CD4-positive, alpha-beta memory T cell (primary cell): ENCODE measurements at places on chromosomes 11 and 22.

- DNase-seq, result no peak
These were observed 54.4 kb downstream of the CECR2 start for GRCh38 chr22:17423616-17424015.

DNA sequence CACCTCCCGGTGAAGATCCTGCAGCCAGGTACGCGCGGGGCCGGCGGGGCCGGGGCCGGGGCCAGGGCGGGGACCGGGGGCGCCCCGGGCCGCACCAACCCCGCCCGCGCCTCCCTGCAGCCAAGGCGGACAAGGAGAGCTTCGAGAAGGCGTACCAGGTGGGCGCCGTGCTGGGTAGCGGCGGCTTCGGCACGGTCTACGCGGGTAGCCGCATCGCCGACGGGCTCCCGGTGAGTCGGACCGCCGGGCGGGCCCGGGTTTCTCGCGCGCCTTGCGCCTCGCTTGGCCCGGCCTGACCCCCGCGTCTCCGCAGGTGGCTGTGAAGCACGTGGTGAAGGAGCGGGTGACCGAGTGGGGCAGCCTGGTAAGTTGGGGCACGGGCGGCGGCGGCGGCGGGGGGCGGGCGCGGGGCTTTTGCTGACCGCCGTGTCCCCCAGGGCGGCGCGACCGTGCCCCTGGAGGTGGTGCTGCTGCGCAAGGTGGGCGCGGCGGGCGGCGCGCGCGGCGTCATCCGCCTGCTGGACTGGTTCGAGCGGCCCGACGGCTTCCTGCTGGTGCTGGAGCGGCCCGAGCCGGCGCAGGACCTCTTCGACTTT is 531 bp downstream of the PIM3 start:
- no peak for DNase-seq

DNA sequence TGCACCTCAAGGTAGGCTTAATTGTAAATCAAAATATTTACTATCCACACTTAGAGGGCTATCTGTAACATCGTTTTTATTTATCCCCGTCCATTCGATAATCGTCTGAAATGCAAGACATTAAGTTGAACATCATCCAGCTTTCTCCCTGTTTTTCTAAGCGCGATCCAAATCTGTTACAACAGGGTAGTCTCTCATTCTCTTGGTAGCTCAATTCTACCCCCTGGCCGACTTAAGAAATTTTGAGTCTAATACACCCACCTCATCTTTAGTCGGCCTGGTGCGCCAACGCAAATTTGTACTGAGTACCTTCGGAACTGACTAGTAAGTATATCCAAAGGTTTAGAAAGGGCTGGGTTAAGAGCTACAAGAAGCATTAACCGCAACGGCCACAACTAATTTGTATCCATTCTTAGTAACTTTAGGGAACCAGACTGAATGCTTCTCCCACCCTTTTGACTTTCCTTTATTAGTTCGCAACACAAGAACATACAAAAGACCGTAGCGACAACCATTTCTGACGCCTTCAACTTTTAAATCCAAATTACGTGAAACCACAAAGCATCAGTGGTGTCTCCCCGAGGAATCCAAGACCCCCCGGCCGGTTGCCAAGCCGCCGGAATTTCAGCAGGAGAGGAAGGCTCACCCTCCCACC is 1.0 kb upstream of the ZNF143 start:
- DNase-seq, result no peak

DNA sequence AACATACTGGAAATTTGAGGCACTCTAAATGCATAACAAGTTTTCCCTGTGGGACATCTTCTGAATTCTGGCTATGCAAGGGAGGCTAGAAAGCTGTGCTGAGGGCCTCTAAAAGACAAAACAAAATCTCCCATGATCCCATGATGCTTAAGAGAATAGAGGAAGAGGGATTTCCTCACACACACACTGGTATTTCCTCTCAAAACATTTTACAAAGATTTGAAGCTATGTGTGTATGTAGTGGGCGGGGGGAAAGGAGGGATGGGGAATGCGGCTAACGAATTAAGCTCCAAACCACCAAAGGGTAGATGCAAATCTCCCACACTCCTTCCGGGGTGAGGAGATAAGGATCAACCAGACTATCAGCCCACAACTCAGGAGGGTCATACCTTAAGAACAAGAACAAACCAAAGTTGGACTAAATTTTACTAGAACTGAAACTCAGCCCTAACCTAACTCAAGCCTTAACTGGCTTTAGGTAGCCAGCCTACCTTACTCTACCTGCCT is 6.0 kb downstream of the OR2AT4 start:
- no peak for DNase-seq

DNA sequence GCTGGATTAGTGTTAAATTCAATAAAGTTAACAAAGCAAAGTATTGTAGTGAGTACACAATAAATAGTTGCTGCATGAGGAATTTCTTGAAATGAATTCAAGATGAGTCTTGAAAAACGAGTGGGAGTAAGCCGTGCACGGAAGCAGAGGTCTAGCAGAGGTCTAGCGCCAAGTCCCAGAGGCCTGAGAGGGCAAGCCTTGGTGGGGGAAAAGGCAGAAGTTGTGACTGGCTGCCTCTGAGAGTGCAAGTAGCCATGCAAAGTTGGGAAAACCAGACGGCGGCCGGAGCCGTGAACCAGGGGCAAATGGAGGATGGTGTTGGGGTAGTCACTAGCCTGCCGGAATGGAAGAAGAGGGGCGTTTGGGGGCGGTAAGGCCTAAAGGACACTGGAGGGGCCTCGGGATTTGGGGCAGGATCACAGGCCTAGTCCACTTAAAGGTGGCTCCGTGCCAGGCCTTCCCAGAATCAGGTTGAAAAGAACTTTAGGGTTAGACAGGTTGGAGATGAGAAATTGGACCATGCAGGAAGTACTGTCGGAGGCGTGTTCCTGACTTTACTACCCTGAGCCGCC is 379 bp upstream of the SLC3A2 start:
- DNase-seq, result no peak

- DNase-seq, result no peak
These were observed 28.0 kb upstream of the L3MBTL2 start for GRCh38 chr22:41177040-41177621.

DNA sequence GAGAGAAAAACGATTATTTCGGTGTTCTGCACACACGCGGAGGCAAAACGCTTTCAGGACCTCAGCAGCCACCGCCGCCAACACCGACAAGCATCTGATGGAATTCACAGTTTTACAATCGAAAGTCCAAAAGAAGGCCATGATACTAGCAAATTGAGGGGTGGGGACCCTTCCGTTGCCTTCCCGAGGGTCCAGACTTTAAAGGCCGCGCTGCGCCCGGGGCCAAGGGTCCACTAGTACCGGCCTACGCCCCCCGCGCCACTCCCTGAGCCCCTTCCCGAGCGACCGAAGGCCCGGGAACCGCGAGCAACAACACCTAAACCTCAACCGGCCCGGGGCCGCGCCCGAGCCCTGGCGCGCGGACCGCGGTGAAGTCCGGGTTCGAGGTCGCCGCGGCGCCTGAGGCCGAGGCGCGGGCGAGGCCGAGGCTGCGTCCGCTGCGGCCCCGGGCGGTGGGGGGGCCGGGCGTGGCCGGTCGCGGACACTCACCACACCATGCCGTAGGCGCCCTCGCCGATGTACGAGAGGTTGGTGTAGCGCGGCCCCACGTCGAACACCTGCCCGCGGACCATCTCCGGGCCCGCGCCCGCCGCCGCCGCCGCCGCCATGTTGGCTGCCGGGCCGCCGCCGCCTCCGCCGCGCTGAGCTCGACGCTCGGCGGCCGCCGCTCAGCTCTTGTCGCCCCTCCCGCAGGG is 465 bp downstream of the MAPK1 start:
- DNase-seq, result no peak

- peak; percentile 63 for DNase-seq
These were observed 14.2 kb upstream of the CDC42BPG start for GRCh38 chr11:64858467-64859263.

DNA sequence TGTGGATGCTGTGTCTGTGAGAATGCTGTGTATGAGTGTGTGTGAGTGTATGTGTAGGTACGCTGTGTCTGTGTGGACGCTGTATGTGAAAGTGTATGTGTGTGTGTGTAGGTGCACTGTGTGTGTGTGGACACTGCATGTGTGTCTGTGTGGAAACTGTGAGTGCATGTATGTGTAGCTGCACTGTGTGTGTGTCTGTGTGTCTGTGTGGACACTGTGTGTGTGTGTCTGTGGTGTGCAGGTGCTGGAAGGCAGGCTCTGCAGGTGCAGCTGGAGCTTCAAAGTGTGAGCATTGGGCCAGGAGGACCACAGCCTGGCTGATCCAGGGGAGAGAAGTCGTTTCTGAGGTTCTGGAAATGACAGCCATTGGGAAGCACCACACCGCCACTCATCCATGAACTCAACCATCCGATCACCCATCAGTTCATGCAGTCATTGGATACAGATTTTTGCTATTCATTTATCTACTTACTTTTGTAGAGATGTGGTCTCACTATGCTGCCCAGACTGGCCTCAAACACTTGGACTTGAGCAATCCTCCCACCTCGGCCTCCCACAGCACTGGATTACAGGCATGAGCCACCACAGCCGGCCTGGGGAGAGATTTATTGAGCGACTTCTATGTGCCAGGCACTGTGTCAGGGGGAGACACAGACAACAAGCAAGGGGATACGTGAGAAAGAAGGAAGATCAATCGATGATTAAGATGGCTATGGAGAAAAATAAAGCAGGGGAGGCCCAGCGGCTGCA is 9.6 kb downstream of the TRPM5 start:
- no peak for DNase-seq

DNA sequence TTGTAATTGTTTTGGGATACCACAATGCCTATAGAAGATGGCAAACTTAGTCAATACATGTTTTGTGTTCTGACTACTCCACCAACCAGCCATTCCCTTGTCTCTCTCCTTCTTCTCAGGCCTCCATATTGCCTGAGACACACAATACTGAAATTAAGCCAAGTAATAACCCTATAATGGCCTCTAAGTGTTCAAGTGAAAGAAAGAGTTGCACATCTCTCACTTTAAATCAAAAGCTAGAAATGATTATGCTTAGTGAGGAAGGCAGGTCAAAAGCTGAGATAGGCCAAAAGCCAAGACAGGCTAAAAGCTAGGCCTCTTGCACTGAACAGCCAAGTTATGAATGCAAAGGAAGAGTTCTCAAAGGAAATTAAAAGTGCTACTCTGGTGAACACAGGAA is 318.7 kb downstream of the TTC28 start:
- DNase-seq, result no peak

DNA sequence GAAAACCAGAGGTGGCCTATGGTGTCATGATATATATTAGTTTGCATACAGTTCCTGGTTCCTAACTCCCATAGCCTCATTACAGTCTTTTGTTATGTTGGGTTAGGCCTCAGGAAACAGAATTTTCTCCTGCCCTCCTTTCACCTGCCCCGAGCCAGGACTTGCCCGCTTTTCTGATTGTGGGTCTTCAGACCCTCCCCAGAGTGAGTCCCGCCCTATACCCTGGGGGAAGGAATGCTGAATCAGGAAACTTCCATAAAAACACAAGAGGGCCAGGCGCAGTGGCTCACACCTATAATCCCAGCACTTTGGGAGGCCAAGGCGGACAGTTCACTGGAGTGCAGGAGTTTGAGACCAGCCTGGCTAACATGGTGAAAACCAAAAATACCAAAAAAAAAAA is 70.9 kb downstream of the SLC35F2 start:
- DNase-seq, result no peak

DNA sequence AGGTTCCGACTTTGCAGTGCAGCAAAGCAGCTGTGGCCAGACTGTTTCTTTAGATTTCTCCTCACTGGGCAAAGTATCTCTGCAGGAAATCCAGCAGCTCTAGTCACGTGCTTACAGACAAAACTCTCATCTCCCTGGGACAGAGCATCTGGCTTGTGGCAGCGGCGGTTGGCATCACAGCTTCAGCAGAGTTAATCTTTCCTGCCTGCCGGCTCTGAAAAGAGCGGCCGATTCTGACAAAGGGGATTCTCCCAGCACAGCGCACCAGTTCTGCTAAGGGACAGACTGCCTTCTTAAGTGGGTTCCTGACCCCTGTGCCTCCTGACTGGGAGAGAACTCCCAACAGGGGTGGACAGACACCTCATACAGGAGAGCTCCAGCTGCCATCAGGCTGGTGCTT is 1357.3 kb upstream of the TENM4 start:
- DNase-seq, result no peak

DNA sequence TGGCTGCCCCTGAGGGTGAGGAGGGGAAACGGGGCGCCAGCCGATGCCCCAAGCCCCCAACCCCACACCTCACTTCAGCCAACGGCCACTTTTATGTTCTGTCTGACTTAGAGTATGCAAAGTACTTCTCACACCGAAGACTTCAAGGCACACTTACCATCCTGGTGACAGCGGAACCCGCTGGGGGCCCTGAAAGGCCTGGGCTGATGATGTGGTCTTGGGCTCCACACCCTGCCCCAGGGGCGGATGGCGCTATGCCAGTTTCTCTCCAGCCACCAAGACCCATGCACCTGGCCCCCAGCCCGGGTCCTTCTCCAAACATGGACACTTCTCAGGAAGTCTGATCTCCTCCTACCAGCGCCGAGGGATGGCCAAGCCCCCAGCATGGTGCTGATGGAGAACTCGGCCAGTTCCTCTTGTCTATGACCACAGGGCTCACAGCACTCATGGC is 175.4 kb downstream of the CTTN start:
- DNase-seq, result no peak

DNA sequence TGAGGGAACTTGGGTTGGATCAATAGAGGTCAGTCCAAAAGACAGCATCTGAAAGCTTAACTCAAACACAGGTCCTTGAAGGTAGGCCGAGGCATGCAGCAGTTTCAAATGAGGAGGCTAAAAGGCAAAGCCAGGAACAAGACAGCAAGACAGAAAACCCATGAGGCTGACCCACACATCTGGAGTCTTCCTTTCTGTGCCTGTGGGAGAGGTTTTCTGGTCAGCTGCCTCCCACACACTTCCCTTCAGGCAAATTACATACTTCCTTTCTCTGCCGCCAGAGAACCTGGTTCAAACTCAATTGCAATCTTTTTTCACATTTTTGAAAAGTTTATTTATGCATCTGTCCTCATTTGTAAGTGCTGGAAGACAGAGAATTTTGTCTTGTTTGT is 29.8 kb upstream of the CRTAM start:
- no peak for DNase-seq

DNA sequence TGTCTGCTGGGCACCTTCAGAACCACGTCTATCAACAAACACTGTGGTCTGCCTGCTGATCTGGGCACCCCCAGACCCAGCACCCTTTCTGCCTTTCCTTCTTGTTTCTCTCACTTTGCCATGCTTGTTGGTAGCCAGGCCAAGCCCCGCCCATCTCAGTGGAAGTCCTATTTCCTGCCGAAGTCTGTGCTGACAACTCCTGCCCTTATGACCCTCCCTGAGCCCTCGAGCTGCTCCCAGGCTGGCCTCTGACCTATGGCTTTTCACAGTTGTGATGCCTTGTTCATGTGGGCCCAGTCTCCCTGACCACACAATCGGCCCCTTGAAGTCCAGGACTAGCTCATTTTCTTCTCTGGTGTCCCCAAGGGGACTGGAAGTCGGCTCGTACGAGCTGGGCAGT is 132.1 kb downstream of the DSCAML1 start:
- no peak for DNase-seq

DNA sequence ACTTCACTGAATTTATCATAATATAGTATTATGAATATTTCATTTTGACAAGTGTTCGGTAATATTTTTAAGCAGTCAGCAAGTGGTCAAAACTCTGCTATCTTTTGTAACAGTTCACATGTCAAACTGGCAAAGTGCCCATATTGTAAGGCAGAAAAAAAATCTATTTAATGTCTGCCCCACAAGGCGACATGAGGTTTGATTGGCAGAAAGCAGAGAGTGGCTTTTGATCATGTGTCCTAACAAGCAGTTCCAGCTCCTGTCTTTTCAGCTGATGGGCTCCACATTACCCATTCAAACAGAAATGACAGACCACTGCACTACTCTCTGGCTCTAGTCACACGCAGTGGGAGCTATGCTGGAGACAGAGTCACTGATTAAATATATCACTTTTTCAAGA is 59.0 kb downstream of the SOX6 start:
- no peak for DNase-seq

GRCh38 chr11:121657146-121657545 is 204.4 kb upstream of the SORL1-AS1 start:
- no peak for DNase-seq
